MG63 (cell line): ENCODE measurements at places on chromosomes 2 and 18. TPM values are rescaled to one million over a fixed set of nuclear protein-coding genes. Genes with fewer than 3 reads are reported as not detected.

The MREG gene
- total RNA-seq = 2.1 and 4.7 TPM in 2 replicates

The LYPD6 gene
- total RNA-seq = 0.94 and 1.4 TPM in 2 replicates

The STARD6 gene
- total RNA-seq = 1.3 TPM in 1 of 2 replicates, not detected in the other

The CHST10 gene
- total RNA-seq = 21.7 and 40.4 TPM in 2 replicates

The MEIS1 gene
- total RNA-seq = 3.6 and 7.4 TPM in 2 replicates

The COLEC12 gene
- total RNA-seq = 27.4 and 28.2 TPM in 2 replicates

The XIRP2 gene
- total RNA-seq = 0.10 TPM in 1 of 2 replicates, not detected in the other

The PRLH gene
- total RNA-seq = not detected in 2 replicates

The ZC3H6 gene
- total RNA-seq = 0.26 and 0.39 TPM in 2 replicates

- DNase-seq = peak; percentile 46
These were observed 131.3 kb downstream of the COL6A3 start for GRCh38 chr2:237282568-237283128.

DNA sequence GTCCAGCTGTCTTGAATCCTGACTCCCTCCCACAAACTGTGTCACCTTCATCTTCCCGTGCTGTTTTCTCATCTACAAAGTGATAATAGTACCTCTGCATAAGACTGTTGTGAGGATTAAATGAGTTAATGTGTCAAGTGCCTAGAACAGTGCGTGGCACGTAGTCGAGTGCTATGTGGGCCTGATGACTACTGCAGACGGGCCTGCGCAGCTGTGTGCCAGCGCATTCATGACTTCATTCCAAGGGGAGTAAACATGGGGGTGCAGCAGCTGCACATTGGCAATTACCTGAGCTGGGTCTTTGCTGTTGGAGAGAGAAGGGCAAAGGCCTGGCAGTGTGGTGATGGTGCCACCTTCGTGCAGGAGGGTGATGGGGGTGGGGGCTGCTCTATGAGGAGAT is 5.0 kb downstream of the TEX44 start:
- DNase-seq = no peak

GRCh38 chr18:50373561-50374219 is 1.2 kb upstream of the SKA1 start:
- DNase-seq = no peak

- no peak for DNase-seq
These were observed 54.2 kb downstream of the DTNB start for GRCh38 chr2:25619185-25619584.

- no peak for DNase-seq
These were observed 9.9 kb downstream of the PDIA6 start for GRCh38 chr2:10802657-10803056.

- no peak for DNase-seq
These were observed 5.7 kb downstream of the CCT7 start for GRCh38 chr2:73239776-73240175.

- no peak for DNase-seq
These were observed 12.4 kb upstream of the IL1R1 start for GRCh38 chr2:102129951-102130646.

GRCh38 chr2:86366651-86367498 is 29.4 kb upstream of the REEP1 start:
- no peak for DNase-seq

DNA sequence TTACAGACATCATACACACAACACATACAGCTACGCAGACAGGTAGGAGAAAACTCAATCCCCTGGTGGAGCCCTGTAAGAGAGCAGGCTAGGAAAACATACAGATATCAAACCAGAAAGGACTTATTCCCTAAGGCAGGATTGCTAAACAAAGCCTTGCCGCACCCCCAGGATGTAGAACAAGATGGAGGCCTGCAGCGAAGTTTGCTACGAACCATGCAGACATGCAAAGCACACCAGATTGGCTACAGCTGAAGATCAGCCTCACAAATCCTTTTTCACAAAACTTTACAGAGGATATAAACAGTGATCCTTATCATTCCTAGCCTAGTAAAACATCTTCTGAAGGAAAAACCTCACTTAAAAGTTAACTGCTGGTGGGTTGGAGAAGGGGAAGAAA is 28.3 kb downstream of the C18orf54 start:
- no peak for DNase-seq

DNA sequence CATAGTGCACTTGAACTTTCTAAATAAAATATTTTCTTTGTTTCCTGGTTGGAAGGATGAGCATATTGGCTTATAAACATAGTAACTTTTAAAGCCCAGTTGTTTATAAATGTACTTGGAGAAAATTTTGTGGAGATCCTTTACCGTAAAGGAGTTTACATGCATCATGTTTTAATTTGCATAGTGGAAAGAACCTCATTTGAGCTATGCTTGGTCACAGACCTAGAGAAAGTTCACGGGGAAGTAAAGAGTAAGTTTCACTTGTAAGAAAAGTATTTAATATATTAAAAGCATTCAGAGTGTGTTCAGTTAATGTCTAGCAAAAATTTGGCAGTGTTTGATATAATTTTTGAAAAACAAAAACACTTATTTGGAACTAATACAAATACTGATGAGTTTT is 45.3 kb downstream of the PIKFYVE start:
- no peak for DNase-seq

GRCh38 chr18:58567453-58568196 is 61.3 kb downstream of the ALPK2 start:
- peak; percentile 74 for DNase-seq

DNA sequence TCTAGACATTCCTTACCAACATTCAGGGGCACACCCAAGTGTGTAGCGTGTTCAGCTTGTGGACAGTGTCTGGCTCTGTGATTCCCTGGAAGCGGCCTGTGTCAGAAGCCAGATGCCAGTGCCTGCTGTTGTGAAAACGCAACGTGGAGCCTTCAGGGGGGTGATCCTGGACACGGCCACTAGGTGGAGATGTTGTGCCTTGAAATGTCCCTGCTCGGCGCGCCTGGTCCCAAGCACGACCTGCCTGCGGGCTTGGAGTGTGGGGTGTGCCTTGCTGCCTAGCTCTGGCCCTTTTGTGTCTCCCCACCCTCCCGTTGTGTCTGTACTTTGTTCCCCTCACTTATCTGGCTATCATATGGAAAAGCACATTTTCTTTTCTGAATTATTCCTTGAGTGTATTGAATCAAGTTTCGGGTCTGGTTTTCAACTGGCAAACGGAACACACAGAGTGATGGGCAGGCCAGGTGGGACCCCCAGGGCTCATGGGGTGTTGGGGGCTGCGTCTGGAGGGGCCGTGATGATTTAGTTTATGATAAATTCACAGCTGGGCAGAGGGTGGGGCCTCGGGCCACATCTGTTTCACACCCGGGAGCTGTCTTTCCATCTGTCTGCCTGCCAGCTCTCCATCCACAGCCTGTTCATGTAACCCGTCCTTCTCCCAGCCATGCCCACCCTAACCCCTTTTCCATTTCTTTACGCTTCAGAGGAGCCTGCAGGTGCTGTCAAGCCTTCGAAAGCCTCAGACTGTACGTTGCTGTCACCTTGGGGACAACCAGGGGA is 95.5 kb downstream of the DYSF start:
- DNase-seq = peak; percentile 59

GRCh38 chr18:34158881-34159690 is 65.6 kb downstream of the NOL4 start:
- DNase-seq = peak; percentile 1

- no peak for DNase-seq
These were observed 616 bp downstream of the EML6 start for GRCh38 chr2:54723996-54724559.

DNA sequence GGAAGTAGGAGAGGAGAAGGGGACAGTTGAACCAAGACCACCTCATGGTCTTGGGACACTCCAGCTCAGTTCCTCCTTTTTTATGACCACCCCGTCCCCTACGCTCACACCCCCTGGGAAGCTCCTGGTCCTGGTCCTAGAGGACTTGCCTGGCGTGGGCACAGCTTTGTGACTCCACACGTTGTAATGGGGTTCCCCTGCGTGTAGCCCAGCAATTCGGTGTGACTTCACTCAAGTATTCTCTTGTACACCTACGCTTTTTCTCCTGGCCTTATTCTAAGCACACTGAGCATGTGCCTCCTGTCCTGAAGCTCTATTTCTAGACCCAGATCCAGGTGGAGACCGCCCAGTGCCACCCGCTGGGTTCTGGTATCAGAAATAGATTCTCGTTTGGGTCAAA is 36.1 kb upstream of the B3GNT7 start:
- no peak for DNase-seq

- no peak for DNase-seq
These were observed 204.1 kb upstream of the HAAO start for GRCh38 chr2:42996528-42996927.
